ENCODE measurements at places on chromosomes 11 and 22. TPM values are rescaled to one million over a fixed set of nuclear protein-coding genes. Genes with fewer than 3 reads are reported as not detected.
A peak's percentile ranks its signal among the peaks of the same experiment; 100 is the strongest.

DNA sequence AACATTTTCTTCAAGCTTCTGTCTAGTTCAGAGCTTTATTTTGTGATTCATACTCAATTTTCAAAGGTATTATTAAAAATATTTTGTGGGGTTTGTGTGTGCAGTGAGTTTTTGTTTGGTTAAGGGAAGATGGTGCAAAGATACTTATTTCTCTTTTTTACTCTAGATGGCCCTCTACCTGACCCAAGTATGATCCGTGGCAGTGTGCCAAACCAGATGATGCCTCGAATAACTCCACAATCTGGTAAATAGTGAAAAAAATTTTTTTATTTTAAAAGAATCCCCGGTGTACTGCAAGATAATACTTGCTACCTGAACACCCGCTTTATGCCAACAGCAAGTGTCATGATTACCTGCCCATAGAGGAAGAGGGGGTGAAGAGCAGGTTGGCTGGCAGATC lies 54.2 kb downstream of the EP300 start:
- no peaks in the 10 kb centered on the region for H3K27me3 ChIP-seq
- no peak overlapping the region for H3K4me3 ChIP-seq
- no peak for DNase-seq
- peaks cover 73% of the 10 kb centered on the region for H3K36me3 ChIP-seq

DNA sequence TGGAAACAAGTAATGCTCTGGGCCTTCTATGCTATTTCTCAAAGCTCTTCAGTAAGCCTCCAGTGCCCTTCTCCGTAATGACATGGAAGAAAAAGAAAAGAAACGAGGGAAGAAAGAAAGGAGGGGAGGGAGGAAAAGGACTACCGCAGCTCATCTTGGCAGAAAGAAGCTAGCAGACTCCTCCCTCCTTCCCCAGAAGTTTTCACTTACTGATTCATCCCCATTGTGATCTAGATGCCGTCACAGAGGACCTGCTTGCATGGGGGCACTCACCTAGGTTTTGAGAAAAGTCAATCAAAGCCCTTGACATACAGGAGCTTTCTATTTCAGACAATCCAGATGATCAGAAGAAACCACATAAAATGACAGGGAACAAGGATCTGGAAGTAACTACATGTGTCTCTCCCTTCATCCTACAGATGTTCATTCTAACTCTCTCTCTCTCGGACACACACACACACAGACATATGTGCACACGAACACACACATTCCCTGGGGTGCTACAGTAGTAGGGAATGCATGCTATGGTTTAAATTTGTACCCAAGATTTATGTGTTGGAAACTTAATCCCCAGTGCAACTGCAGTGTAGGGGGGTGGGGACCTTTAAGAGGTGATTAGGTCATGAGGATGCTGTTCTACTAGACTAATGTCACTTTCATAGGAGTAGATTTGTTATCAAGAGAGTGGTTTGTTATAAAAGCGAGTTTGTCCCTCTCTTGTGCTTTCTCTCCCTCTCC lies 37.6 kb upstream of the RCN1 start:
- no peak overlapping the region for H3K27ac ChIP-seq
- no peaks in the 10 kb centered on the region for H3K36me3 ChIP-seq
- H3K27me3 ChIP-seq, result peaks cover 89% of the 10 kb centered on the region

- no peak for DNase-seq
- H3K36me3 ChIP-seq, result no peaks in the 10 kb centered on the region
- H3K4me3 ChIP-seq, result no peak overlapping the region
- H3K27ac ChIP-seq, result no peak overlapping the region
- H3K4me1 ChIP-seq, result peaks cover 8% of the 10 kb centered on the region
- H3K27me3 ChIP-seq, result no peaks in the 10 kb centered on the region
These were observed 183.9 kb downstream of the KIRREL3 start for GRCh38 chr11:126816645-126817044.

- H3K36me3 ChIP-seq, result no peaks in the 10 kb centered on the region
- no peak for DNase-seq
- H3K27me3 ChIP-seq, result no peaks in the 10 kb centered on the region
- H3K4me1 ChIP-seq, result peaks cover 44% of the 10 kb centered on the region
- H3K27ac ChIP-seq, result peak overlapping the region; percentile 75
- no peak overlapping the region for H3K4me3 ChIP-seq
These were observed 25.8 kb upstream of the PPFIA1 start for GRCh38 chr11:70244698-70245097.

GRCh38 chr11:115996808-115997188 lies 492.6 kb upstream of the CADM1 start:
- H3K27me3 ChIP-seq, result peaks cover 17% of the 10 kb centered on the region
- H3K4me1 ChIP-seq, result peaks cover 9% of the 10 kb centered on the region
- no peak overlapping the region for H3K27ac ChIP-seq
- no peak for DNase-seq

DNA sequence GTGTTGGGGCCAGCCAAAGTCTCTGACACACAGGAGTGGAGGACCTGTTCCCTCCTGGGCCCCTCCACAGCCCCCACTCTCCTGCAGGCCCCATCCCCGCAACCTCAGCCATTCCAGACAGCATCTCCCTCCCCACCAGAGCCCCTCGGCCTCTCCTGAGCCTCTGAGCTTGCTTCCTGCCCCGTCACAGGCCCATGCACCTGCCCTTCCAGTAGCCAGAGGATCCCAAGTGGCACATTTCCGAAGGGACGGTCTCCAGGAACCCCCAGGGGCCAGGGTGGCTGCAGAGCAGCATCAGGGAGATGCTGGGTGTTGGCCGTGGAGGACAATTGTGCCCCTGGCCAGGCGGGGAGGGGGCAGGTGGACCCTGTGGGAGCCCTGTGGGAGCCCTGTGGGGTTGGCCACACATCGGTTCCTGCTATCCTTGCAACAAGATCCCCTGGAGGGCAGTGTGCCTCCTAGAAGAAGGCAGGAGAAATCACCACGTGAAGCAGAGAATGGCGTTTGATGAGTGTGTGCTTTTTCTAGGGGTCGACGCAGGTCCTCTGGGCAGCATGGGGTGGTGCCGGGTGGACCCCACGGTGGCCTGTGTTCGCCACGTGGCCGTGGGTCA lies 45.3 kb upstream of the PPARA start:
- H3K27ac ChIP-seq, result peak overlapping the region; percentile 88
- no peaks in the 10 kb centered on the region for H3K27me3 ChIP-seq
- DNase-seq, result no peak

- H3K27ac ChIP-seq, result no peak overlapping the region
- no peaks in the 10 kb centered on the region for H3K27me3 ChIP-seq
- H3K4me3 ChIP-seq, result no peak overlapping the region
- DNase-seq, result no peak
- H3K36me3 ChIP-seq, result peaks cover 3% of the 10 kb centered on the region
These were observed 628.1 kb downstream of the METTL15 start for GRCh38 chr11:28736256-28736655.

- H3K4me3 ChIP-seq, result no peak overlapping the region
- H3K36me3 ChIP-seq, result no peaks in the 10 kb centered on the region
These were observed 1499.3 kb downstream of the TBC1D22A start for GRCh38 chr22:48261706-48262105.

- H3K27me3 ChIP-seq, result no peaks in the 10 kb centered on the region
- peak overlapping the region; percentile 97 for H3K27ac ChIP-seq
- H3K36me3 ChIP-seq, result no peaks in the 10 kb centered on the region
- peak; percentile 94 for DNase-seq
- H3K4me1 ChIP-seq, result peaks cover 88% of the 10 kb centered on the region
These were observed 2.9 kb downstream of the ALDH3B1 start for GRCh38 chr11:68012843-68013610.

GRCh38 chr11:133548641-133549040 lies 16.3 kb upstream of the OPCML start:
- H3K27ac ChIP-seq, result no peak overlapping the region
- no peak for DNase-seq
- H3K36me3 ChIP-seq, result no peaks in the 10 kb centered on the region
- H3K27me3 ChIP-seq, result no peaks in the 10 kb centered on the region
- H3K4me3 ChIP-seq, result no peak overlapping the region

- peak overlapping the region; percentile 81 for H3K27ac ChIP-seq
- no peaks in the 10 kb centered on the region for H3K27me3 ChIP-seq
- no peak for DNase-seq
- peaks cover 76% of the 10 kb centered on the region for H3K4me1 ChIP-seq
- peaks cover 26% of the 10 kb centered on the region for H3K36me3 ChIP-seq
These were observed 5.0 kb downstream of the RPS19BP1 start for GRCh38 chr22:39527481-39527961.

TEX12 gene
- not detected for total RNA-seq

VWCE gene
- 10.7 TPM for total RNA-seq

TREH gene
- not detected for total RNA-seq

CELSR1 gene
- total RNA-seq, result 16.0 TPM

DEUP1 gene
- total RNA-seq, result not detected

E2F8 gene
- 1.7 TPM for total RNA-seq

CBLIF gene
- total RNA-seq, result not detected

LARGE1 gene
- total RNA-seq, result 17.6 TPM

Data from osteocyte (in vitro differentiated cells).